ENCODE measurements at places on chromosomes 12 and 14.

- no peak for DNase-seq
Observed at GRCh38 chr14:59371771-59372170, 93.4 kb downstream of the GPR135 start.

GRCh38 chr12:74732826-74733225 lies 195.2 kb downstream of the ATXN7L3B start:
- DNase-seq: no peak

DNA sequence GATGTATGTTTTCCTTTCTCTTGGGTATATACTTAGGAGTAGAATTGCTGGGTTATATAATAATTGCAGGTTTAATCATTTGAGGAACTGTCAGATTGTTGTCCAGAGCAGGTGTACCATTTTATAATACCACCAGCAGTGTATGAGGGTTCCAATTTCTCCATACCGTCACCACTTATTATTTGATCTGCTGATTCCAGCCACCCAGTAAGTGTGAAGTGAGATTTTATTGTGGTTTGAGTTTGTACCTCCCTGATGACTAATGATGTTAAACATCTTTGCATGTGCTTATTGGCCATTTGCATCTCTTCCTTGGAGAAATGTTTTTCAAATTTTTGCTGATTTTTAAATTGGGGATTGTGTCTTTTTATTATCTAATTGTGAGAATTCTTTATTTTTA lies 15.1 kb downstream of the NCKAP5L start:
- DNase-seq: no peak

DNA sequence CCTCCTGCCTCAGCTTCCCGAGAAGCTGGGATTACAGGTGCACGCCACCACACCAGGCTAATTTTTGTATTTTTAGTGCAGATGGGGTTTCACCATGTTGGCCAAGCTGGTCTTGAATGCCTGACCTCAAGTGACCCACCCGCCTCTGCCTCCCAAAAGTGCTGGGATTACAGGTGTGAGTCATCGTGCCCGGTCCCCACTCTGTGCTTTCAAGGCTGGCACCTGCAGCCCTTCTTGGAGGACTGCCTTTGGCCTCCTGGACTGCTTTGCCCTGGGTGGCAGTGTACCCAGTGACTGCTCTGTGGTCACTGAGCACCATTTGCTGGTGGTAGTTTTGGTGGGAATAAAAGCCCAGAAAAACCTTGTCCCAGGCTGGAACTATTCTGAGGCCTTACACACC lies 12.6 kb downstream of the DHRS1 start:
- no peak for DNase-seq

GRCh38 chr12:94909663-94910062 lies 93.8 kb downstream of the NDUFA12 start:
- DNase-seq: no peak

- DNase-seq: no peak
Observed at GRCh38 chr12:8080120-8080519, 2.0 kb upstream of the NECAP1 start.

GRCh38 chr14:61406675-61407074 lies 85.3 kb downstream of the PRKCH start:
- DNase-seq: peak; percentile 17

GRCh38 chr14:52395728-52396127 lies 81.6 kb downstream of the PTGER2 start:
- DNase-seq: no peak

GRCh38 chr12:80038062-80038560 lies 61.2 kb upstream of the OTOGL start:
- DNase-seq: no peak
